Activated T-helper 1 cell treated with anti-CD3 and anti-CD28 coated beads, Interleukin-12 subunit alpha, Interleukin-12 subunit beta, Interleukin-2, Interleukin-4 antibody, amounts not matched to agents 30 ng/mL and 10 ng/mL and 1 ng/mL, durations not matched to agents 14 hours and 24 hours and 36 hours (primary cell): ENCODE measurements at places on chromosomes 12 and 14. TPM values are rescaled to one million over a fixed set of nuclear protein-coding genes. Genes with fewer than 3 reads are reported as not detected.

TMEM233 gene
- total RNA-seq, result not detected in 2 replicates

COX8C gene
- total RNA-seq, result not detected in 2 replicates

GRCh38 chr12:93370947-93371346 is 6.8 kb upstream of the NUDT4 start:
- no peaks in the 10 kb centered on the region for H3K27me3 ChIP-seq
- no peak overlapping the region for H3K4me3 ChIP-seq
- no peak overlapping the region for H3K27ac ChIP-seq
- H3K4me1 ChIP-seq, result peaks cover 7% of the 10 kb centered on the region
- no peak for DNase-seq

- DNase-seq, result no peak
- H3K4me3 ChIP-seq, result no peak overlapping the region
- no peak overlapping the region for H3K27ac ChIP-seq
- H3K36me3 ChIP-seq, result no peaks in the 10 kb centered on the region
- H3K27me3 ChIP-seq, result no peaks in the 10 kb centered on the region
These were observed 371.2 kb downstream of the DIO2 start for GRCh38 chr14:79840103-79840502.

APOF gene
- not detected in 2 replicates for total RNA-seq

DNA sequence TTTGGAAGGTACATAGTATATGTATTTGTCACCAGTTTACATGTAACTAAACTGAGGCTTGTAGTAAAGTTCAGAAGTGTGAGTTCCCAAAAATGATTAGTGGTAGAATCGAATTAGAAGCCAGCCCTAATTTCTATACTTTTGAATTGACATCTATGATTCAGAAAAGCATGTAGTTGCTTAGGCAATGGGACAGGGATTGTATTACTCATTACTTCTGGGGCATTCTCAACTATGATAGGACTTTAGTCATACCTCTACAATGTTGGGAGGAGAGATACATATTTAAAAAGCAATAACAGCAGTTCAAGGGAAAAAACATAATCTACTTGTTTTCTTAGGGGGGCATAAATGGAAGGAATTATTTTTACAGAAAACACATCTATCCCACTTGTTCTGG is 277.9 kb upstream of the E2F7 start:
- no peaks in the 10 kb centered on the region for H3K36me3 ChIP-seq
- H3K27me3 ChIP-seq, result no peaks in the 10 kb centered on the region
- no peaks in the 10 kb centered on the region for H3K4me1 ChIP-seq

- DNase-seq, result no peak
- no peaks in the 10 kb centered on the region for H3K4me1 ChIP-seq
- peaks cover 9% of the 10 kb centered on the region for H3K27me3 ChIP-seq
- no peaks in the 10 kb centered on the region for H3K36me3 ChIP-seq
- no peak overlapping the region for H3K27ac ChIP-seq
These were observed 149.3 kb downstream of the ESRRB start for GRCh38 chr14:76525106-76525821.

KCNC2 gene
- not detected in 2 replicates for total RNA-seq

SAMD4A gene
- 1.8 TPM in 2 replicates for total RNA-seq

MYH7 gene
- total RNA-seq, result 0.05 TPM in 2 replicates

RFLNA gene
- total RNA-seq, result not detected in 2 replicates

DNA sequence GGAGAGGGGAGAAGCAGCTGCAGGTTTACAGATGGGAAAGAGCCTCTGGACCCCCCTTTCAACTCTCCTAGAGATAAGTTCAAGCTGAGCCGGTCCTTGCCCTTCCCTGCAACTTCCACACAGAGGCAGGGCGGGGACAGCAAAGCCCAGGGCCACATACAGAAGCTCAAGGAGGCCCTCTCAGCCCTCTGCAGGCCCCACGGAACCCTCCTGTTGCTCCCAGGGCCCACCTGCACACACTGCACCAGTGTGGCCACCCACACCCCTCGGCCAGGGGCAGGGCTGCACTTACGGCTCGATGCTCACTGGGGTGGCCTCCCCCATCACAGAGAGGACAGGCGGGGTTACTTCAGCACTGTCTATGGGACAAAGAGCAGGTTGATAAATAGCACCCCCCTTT is 13.0 kb upstream of the PNMA1 start:
- H3K27me3 ChIP-seq, result no peaks in the 10 kb centered on the region
- H3K27ac ChIP-seq, result peak overlapping the region; percentile 55
- peaks cover 30% of the 10 kb centered on the region for H3K4me1 ChIP-seq
- H3K36me3 ChIP-seq, result peaks cover 46% of the 10 kb centered on the region

- no peaks in the 10 kb centered on the region for H3K27me3 ChIP-seq
- peaks cover 42% of the 10 kb centered on the region for H3K4me1 ChIP-seq
- no peak overlapping the region for H3K27ac ChIP-seq
- H3K36me3 ChIP-seq, result peaks cover 3% of the 10 kb centered on the region
- no peak for DNase-seq
- H3K4me3 ChIP-seq, result no peak overlapping the region
These were observed 4.0 kb downstream of the KTN1 start for GRCh38 chr14:55583942-55584468.

CCDC184 gene
- 0.61 and 0.75 TPM in 2 replicates for total RNA-seq

A2M gene
- not detected in 2 replicates for total RNA-seq

DNA sequence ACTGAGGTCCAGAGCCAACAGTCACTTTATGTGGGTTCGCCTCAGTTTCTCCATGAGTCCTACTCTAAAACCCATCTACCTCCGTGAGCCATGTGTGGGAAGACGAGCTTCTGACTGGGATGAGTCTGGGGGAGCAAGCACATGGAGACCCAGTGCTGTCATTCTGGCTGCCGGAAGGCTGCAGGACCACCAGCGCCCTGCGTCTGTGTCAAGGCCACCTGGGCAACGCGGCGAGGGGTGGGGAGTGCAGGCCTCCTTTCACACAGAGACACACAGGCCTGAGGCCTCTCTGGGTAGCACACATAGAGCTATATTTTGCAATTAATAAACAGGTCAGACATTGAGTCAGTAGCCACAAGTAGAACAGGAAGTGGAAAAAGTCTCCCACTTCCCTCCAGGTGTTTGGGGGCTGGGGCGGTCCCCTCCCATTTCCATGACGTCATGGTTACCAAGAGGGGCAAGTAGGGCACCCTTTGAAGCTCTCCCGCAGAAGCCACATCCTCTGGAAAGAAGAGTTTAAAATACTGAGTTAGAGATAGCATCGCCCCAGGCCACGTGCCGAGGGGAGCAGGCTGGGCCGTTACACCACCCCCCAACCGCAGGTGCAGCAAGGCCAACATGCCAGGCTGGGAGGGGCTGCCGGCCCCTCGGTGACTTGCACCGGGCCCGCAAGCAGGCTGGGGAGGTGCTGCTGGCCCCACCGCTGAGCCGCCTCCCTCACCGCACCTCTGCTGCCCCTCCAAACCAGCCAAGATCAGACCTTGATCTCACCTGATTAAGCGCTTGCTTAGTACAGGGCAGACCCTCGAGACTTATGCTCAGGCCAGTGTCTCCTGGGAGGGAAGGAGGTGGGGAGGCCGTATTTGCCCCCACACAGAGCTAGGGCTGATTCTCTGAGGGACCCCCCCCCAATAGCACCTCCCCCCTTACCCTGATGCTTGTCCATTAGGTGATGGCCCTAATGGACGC is 32.7 kb downstream of the DAD1 start:
- peaks cover 32% of the 10 kb centered on the region for H3K36me3 ChIP-seq
- H3K27ac ChIP-seq, result peak overlapping the region; percentile 96
- peak; percentile 98 for DNase-seq
- H3K4me1 ChIP-seq, result peaks cover 93% of the 10 kb centered on the region
- H3K4me3 ChIP-seq, result peak overlapping the region; percentile 83
- peaks cover 2% of the 10 kb centered on the region for H3K27me3 ChIP-seq

- H3K27ac ChIP-seq, result no peak overlapping the region
- peaks cover 28% of the 10 kb centered on the region for H3K27me3 ChIP-seq
- H3K36me3 ChIP-seq, result no peaks in the 10 kb centered on the region
- no peak for DNase-seq
- no peak overlapping the region for H3K4me3 ChIP-seq
These were observed 40.5 kb upstream of the CLMN start for GRCh38 chr14:95359994-95360826.

DNA sequence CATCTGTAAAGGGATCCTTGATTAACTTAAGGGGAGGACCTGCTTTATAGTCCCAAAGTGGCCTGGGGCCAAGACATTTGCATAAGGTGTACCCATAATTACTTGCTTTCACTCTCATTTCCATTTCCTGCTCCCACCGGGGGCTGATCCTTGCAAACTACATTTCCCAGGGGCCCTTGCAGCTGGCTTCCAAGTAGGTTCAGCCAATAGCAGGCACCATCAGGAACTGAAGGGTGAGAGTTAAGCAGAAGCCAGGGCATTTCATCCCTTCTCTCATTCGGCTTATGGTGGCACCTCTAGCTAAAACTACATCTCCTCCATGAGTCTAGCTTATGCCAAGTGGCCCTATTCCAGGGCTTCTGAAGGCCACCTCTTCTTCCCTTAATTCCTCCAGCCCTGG is 88.8 kb downstream of the CCDC60 start:
- no peak overlapping the region for H3K27ac ChIP-seq
- H3K36me3 ChIP-seq, result no peaks in the 10 kb centered on the region
- no peaks in the 10 kb centered on the region for H3K27me3 ChIP-seq
- no peak overlapping the region for H3K4me3 ChIP-seq

GRCh38 chr12:92602476-92602875 is 100.3 kb upstream of the PLEKHG7 start:
- H3K27me3 ChIP-seq, result no peaks in the 10 kb centered on the region
- peaks cover 26% of the 10 kb centered on the region for H3K36me3 ChIP-seq
- H3K4me3 ChIP-seq, result no peak overlapping the region

DNA sequence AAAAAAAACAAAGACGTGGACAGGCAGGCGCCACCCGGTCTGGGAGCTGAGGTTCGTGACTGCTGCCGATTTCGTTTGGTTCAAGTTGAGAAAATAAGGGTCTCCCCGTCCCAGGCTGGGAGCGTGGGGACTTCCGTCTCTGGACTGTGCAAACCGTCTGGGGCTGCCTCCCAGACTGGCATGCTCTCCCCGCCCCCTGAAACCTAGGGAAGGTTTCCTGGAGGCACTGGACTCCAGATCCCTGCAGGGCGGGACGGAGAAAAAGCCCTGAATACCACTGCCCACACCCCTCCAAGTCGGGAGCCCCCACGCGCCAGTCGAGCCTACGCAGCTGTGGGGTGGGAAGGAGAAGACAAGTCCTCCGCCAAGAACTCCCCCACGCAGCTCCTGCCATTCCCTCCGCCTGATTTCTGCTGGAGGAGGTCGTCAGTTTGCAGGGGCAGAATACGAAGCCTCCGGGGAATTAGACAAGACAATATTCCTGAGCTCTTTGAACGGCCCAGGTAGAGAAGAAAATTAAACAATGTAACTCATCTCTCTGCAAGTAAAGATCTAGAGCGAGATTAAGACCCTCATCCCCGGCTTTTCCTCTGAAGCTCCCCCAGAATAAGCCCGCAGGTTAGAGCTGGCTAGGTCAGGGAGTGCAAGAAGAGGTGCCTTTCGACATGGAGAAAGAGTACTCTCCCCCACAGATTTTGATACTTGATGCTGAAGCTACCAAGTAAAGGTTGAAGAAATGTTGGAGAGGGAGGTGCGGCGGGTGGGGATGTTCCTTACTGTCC is 10.4 kb upstream of the HOXC13 start:
- H3K4me1 ChIP-seq, result no peaks in the 10 kb centered on the region
- peaks cover 91% of the 10 kb centered on the region for H3K27me3 ChIP-seq
- H3K36me3 ChIP-seq, result no peaks in the 10 kb centered on the region
- DNase-seq, result no peak

HCAR3 gene
- total RNA-seq, result 0.62 and 0.66 TPM in 2 replicates

DNA sequence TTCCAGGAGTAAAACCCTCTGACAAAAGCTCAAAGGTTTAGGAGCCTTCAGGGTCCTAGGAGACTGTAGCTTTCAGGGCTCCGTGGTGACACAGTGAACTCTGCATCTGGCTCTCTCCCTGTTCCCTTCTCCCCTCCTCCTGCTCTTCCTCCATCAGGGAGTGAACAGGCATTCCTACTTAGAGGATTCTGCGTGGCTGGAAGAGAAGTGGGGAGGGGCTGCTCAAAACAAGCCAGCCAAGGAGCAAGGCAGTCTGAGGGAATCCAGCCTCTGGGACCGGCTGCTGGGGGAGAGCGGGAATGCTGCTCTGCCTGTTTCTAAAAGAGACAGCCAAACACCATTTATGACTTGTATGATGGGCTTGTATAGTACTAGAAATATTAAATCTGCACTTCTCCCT is 49.5 kb downstream of the RBMS2 start:
- H3K27ac ChIP-seq, result no peak overlapping the region
- no peaks in the 10 kb centered on the region for H3K36me3 ChIP-seq
- H3K4me1 ChIP-seq, result peaks cover 19% of the 10 kb centered on the region
- no peaks in the 10 kb centered on the region for H3K27me3 ChIP-seq

TXNRD1 gene
- 93.3 and 103 TPM in 2 replicates for total RNA-seq

RTL1 gene
- total RNA-seq, result not detected in 2 replicates

DNA sequence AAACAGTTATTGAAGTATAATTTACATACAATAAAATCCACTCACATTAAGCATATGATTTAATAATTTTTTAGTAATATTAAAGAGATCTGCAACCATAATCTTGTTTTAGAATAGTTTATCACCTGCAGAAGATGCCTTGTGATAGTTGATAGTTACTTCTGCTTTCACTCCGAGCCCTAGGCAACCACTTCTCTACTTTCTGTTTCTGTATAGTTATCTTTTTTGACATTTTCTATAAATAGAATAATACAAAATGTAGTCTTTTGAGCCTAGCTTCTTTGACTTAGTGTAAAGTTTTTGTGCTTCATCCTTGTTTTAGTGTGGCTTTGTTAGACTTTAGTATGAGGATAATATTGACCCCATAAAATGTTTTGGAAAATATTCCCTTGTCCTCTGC is 111.0 kb downstream of the MNAT1 start:
- H3K4me3 ChIP-seq, result no peak overlapping the region
- DNase-seq, result no peak
- H3K36me3 ChIP-seq, result peaks cover 13% of the 10 kb centered on the region
- H3K27ac ChIP-seq, result no peak overlapping the region
- H3K27me3 ChIP-seq, result no peaks in the 10 kb centered on the region

- peak overlapping the region; percentile 15 for H3K4me3 ChIP-seq
- no peak for DNase-seq
- H3K4me1 ChIP-seq, result peaks cover 39% of the 10 kb centered on the region
- no peak overlapping the region for H3K27ac ChIP-seq
These were observed 2.0 kb upstream of the P3H3 start for GRCh38 chr12:6826125-6826733.

DNA sequence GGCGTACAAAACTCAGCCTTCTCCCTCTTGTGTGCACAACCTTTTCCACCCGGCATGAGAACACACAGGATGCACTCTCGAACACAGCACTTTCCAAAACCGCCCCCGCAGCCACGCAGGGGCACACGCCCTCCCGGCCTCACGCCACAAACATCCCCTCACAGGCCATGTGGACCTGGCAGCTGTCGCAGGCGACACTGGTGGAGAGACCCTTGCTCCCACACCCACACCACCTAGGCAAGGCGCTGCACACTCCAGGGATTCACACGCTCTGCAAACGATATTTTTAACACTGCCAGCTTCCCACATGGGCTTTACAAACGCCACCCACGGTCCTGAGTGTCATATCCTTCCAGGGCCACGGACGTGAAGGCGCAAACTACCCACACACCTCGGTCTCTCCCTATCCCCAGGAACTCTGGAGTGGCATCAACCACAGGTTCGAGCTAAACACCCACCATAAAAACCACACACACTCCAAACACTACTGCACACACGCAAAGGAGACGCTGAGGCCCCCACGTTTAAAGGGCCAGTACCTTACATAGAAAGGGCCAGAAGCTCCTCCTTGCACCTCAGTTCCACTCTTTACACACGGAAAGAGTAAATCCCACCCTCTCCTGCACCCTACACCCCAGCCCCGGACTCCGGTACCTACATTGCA is 12.4 kb upstream of the ITGB7 start:
- peak overlapping the region; percentile 96 for H3K27ac ChIP-seq
- peaks cover 83% of the 10 kb centered on the region for H3K4me1 ChIP-seq
- peak overlapping the region; percentile 94 for H3K4me3 ChIP-seq
- peaks cover 24% of the 10 kb centered on the region for H3K36me3 ChIP-seq

GRCh38 chr14:95677179-95677835 is 8.9 kb upstream of the TCL1B start:
- H3K36me3 ChIP-seq, result no peaks in the 10 kb centered on the region
- H3K27me3 ChIP-seq, result peaks cover 2% of the 10 kb centered on the region
- no peak for DNase-seq
